ENCODE measurements at places on chromosomes 5 and 9.

GRCh38 chr5:135488727-135489465, 36.7 kb upstream of the TIFAB start:
- DNase-seq = no peak

DNA sequence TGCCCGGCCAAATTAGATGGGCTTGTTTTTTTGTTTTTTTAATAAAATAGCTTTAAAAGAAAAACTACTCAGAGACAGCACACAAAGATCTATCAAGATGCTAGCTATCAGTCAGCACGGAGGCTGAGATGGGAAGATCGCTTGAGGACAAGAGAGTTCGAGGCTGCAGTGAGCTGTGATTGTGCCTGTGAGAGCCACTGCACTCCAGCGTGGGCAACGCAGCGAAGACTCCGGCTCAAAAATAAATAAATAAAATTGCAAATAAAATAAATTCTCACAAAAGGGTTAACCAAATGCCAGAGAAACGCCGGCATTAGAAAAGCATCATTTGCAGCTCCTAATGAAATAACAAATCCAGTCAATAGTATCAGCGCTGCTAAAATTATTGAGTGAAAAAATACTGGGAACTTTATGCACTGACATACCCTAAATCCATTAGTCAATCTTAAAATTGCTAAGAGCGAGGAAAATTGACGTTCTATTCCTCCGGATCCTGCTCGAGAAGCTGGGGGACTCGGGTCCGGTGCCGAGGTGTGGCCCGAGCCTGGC, 681 bp downstream of the CPLANE1 start:
- no peak for DNase-seq

DNA sequence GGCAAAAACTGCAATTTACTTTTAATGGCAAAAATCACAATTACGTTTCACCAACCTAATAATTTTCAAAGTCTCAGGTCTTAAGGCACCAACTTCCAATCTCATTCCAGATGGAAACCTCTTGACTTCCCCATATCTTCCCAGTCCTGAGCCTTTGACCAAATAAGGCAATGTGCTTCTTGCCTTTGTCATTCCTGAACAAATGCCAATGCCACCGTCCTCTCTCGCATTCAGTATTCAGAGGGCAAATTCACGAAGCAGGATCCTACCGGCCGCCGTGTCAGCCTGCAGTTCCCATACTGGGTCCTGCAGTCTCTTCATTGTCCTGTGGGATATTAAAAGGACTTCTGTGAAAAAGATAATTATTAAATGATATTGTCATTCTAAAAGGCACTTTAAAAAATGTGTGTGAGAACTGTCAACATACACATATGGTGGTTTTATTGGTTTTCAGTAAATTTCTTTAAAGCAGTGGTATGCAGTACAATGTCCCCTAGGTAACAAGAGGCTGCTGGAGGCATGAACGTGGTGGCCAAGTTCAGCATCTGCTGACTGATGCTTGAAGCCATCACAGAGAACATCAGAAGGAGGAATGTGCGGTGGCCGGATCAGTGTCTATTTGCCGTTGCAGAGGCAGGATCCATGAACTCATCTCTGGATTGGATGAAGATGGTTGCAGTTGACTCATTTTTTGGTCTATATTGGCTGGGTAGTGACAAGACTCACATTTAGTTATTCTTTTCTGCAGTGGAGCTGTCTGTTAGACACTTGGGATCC, 101.4 kb upstream of the IRX4 start:
- DNase-seq = no peak

DNA sequence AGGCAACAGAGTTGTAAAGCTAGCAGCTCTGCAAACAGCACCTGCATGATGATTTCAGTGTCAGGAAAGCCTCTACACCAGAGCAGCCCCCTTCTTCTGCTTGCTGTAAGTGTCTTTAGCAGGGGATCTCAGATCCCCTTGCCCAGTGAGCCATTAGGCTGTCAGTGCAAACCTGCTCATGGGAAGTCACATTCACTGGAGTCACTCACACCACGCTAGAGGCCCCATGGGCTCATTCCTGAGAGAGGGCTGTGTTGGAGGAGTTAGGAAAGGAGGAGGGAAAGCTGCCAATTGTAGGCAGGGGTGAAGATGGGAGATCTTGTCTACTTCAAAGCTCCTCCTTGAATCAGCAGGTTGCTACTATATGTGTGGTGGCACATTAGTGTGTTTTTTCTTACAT, 275.2 kb downstream of the SMARCA2 start:
- DNase-seq = no peak

DNA sequence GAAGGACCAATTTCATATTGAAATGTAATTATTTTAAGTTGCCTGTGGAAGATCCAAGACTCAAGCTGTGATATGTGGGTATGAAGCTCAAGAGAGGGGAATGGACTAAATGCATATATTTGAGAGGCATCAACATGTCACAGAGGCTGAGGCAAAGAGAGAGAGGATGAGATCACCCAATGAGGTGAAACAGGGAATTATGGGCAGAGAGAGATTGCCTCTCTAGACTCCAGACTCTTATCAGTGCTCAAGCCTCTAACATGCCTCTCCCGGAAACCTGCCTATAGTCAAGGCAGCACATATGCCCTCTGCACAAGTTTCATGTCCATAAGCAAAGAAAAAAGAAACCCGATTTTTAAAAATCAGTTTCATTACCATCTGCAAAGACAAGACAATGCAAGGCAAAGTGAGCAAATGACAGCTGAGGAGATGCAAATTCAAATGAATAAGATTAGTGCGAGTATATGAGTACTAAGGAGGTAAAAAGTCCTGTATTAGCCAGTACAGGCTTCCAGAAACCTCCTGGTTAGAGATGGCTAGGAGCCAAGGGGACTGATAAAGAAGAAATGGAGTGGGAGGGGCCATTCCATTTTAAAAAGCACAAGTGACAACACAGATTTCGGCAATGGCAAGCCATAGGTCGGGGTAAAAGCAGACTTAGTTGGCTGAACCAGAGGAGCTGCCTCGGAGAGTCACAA, 9.4 kb downstream of the APTX start:
- DNase-seq = no peak

All from stimulated activated naive CD4-positive, alpha-beta T cell treated with Interleukin-2 at 50 U/mL for 16 hours (primary cell).